ENCODE measurements at places on chromosomes 3 and 15.
A peak's percentile ranks its signal among the peaks of the same experiment; 100 is the strongest.

- no peak for DNase-seq
- no peaks in the 10 kb centered on the region for H3K36me3 ChIP-seq
These were observed 33.5 kb downstream of the EBLN2 start for GRCh38 chr3:73094951-73095350.

GRCh38 chr15:52786436-52787122 is 3.6 kb downstream of the ONECUT1 start:
- no peak overlapping the region for H3K27ac ChIP-seq
- no peak overlapping the region for H3K4me3 ChIP-seq
- peaks cover 77% of the 10 kb centered on the region for H3K27me3 ChIP-seq
- H3K36me3 ChIP-seq = no peaks in the 10 kb centered on the region
- peaks cover 14% of the 10 kb centered on the region for H3K4me1 ChIP-seq
- no peak for DNase-seq

GRCh38 chr3:9452417-9452816 is 55.0 kb downstream of the SETD5 start:
- no peak overlapping the region for H3K27ac ChIP-seq
- DNase-seq = no peak
- H3K36me3 ChIP-seq = peaks cover 53% of the 10 kb centered on the region
- H3K4me3 ChIP-seq = no peak overlapping the region
- no peaks in the 10 kb centered on the region for H3K4me1 ChIP-seq

DNA sequence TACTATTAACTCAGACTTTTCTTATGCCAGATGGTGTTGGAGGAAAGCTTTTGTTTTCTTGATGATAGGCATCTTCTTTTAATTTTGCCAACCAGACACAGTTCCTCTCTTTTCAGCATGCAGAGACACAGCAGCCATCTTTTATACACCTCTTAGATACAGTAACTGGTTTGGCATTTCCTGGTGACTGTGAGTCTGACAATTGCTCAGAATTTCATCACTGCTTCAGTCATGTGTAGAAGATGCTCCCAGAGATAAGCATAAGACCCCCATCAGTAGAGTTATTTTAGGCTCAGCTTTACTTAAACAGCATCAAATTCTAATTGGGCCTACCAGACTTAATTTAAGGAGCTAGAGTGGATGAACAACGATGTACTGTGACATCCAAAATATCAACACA is 779.0 kb downstream of the SQOR start:
- H3K4me3 ChIP-seq = no peak overlapping the region
- no peak for DNase-seq
- H3K36me3 ChIP-seq = no peaks in the 10 kb centered on the region
- H3K4me1 ChIP-seq = no peaks in the 10 kb centered on the region

DNA sequence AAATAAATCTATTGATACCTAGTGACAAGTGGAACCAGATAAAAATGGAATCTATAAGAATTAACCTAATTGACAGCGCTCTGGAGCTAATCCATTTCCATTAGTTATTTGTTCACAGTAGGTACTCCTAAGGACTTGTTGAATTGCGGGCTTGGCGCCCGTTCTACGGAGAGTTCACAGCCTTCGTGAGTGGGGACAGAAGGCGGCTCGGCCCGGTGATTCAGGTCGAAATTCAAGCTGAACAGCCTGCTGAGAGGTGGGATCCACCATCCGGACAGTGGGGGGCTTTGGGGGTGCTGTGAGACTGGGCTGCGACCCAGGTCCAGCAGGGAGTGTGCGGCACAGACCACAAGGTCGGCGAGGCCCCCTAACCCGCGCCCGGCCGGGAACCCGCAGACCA is 779 bp upstream of the CTNNB1 start:
- peaks cover 27% of the 10 kb centered on the region for H3K4me1 ChIP-seq
- H3K4me3 ChIP-seq = peak overlapping the region; percentile 64
- no peak overlapping the region for H3K27ac ChIP-seq
- DNase-seq = no peak
- H3K36me3 ChIP-seq = no peaks in the 10 kb centered on the region
- no peaks in the 10 kb centered on the region for H3K27me3 ChIP-seq

DNA sequence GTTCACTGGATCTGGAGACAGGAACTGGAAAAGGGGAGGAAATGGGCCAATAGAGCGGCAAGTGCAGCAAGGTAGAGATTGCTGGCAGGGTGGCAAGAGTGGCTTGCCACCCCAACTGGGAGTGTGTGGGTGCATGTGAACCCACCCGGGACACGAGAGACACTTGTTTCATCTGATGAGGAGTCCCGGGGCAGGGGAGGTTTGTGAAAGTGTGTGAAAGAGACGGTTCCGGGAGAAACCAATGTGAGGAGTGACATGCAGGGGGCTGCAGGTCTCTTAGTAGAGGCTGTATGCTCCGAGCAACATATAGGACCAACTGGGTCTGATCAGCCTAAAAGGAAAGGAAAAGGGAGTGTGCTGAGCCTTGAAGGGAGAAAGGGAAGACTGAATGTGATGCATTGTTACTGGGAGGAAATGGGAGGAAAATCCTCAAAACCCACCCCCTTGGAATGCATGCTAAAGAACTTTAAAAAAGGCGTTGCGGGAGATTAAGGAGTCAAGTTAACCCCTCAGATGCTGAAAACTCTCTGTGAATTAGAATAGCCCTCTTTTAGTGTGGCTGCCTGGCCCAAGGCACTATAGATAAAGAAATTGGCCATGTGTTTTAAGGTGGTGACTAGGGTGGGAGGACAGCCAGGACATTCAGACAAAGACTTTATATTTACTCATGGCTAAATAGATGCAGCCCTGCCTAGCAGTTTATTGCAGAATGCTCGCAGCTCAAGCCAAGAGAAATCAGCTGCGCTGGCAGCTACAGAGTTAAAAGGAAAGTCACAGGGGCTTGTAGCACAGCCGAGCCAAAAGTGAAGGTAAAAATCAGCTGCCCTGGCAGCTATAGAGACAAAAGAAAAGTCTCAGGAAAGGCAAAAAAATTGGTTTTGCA is 9.1 kb upstream of the SLC9C1 start:
- H3K27ac ChIP-seq = no peak overlapping the region
- peak overlapping the region; percentile 62 for H3K4me3 ChIP-seq
- peaks cover 25% of the 10 kb centered on the region for H3K4me1 ChIP-seq
- DNase-seq = no peak
- H3K27me3 ChIP-seq = no peaks in the 10 kb centered on the region

Data from CD8-positive, alpha-beta memory T cell (primary cell).